ENCODE measurements at places on chromosomes 6 and 20.

DNA sequence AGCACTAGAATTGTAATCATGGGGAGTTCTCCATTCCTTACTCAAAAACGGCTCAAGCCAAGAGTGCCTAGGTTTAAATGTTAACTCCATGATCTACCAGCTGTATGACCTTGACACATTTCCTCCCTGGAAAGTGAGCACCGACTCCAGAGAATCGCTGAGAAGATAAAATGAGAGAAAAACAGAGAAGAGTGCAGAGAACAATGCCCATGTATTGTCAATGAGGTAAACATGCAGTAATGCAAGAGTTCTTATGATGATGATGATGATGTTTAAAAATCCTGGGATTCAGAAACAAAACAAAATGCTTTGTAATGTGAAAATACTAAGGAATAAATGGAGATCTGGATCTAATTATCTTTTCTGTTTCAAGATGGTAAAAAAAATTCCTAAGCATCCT lies 64.8 kb upstream of the BEND6 start:
- no peak for DNase-seq

DNA sequence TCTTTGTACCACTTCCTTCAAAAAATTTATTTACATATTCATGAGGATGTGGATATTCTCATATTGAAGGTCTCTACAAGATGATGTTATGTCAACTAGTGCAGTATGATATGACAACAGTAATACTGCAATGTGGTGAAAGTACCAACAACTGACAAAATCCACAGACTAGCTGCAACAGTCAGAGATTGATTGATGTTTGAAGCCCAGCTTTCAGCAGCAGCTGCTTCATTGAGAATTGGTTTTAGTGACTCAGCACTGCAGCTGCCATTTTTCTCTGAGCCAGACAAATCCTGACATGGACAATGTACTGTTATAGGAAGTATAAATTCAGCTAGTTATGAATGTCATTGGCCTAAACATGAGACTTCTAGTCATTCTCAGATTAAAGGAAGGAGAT lies 53.8 kb downstream of the PKIB start:
- DNase-seq = no peak

DNA sequence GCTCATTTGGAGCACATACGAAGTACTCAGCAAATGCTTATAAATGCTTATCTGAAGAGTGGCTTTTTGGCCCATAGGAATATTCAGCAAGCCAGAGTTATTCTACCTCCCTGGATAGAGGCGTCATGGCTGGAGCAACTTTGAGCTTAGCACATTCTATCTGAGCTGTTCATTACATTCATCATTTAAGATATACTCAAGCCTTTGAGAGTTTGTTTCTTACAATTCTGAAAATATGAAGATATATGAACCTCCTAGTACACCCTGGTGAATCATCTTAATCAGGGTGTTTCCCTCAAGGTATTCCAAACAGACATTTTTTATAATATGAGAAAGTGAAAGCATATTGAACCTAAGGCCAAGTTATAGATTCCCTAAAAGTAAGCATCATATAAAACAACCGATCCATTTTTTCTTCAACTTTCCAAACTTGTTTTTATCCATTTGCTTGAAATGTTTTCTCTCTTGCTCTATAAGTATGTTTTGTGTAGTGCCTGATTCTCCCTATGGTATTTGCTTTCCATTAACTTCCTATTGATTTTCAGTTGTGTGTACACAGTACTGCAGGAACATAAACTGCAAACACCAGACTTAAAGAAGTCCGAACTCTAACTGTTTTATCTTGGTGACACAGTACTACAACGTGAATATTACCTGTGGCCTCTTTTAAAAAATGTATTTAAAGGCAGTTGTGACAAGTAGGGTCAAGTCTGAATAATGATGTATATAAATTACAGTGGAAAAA lies 139.7 kb upstream of the PTPRK start:
- DNase-seq = no peak

GRCh38 chr6:139987091-139987490 lies 612.6 kb upstream of the CITED2 start:
- DNase-seq = no peak

DNA sequence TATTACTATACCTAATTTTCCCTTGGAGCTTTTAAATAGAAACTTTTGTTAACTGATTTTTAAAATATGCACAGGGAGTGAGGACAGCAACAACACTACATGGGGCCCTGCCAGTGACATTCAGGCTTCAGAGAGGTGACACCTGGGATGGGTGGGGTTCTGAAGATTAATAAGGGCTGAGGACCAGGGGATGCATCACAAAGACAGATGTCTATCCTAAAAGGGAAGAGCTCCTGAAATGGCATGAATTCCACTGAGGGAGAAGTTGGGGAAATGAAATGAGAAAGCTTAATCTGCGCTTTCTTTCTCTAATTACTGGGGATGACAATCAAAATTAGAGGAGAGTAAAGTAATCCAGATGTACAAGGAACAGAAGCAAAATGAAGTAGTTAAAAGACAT lies 162.8 kb downstream of the BTBD9 start:
- no peak for DNase-seq

- DNase-seq = no peak
Observed at GRCh38 chr20:23149623-23150279, 63.6 kb upstream of the CD93 start.

- DNase-seq = no peak
Observed at GRCh38 chr6:72724545-72724944, 102.7 kb downstream of the KCNQ5 start.

- no peak for DNase-seq
Observed at GRCh38 chr6:136987526-136987925, 57.2 kb downstream of the IL20RA start.

DNA sequence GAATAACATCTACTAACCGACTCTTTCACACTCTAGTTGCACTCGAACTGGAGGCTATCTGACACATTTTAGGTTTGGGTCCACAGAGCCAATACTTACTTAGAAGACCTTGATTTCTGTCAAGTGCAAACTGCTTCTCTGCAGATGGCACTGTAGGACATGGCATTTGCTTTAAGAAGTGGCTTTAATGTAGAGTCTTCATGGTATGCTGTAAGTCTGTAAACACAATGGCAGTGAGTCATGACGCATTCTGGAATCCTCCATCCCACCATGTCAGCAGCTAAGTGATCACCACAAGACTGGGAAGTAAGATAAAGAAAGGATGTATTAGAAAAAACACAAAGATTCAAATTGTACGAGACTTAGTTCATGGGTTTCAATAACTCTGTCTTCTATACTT lies 377.0 kb upstream of the NOX3 start:
- DNase-seq = no peak

- DNase-seq = no peak
Observed at GRCh38 chr6:1832358-1832757, 222.6 kb downstream of the FOXC1 start.

DNA sequence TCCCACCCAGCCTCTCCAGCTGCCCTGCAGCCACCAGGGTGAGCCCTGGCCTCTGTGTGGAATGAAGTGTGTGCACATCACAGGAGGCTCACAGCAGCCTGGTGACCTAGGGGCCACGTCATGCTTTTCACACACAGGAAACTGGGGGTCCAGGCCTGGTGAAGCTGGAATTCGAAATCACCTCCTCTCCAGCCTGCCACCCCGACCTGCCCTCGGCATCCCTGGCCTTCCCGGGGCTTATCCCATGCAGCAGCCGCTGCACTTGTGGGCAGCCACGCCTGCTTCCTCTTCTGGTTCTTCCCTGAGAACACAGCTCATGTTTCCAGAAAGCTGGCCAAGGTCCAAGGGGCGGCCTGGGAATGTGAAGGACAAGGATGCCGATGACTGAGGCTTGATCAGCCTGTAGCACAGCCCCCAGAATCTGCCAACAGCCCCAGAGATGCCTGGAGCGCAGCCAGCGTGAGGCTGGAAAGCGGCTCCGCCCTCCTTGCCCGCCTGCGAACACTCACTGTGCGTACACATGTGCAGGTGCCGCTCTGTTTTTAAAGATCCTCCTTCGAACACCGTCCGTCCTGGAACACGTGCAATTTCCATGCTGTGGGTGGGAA lies 4.2 kb upstream of the NTSR1 start:
- peak; percentile 50 for DNase-seq
